Foreskin melanocyte (primary cell): ENCODE measurements at places on chromosomes 12 and 14.

DNA sequence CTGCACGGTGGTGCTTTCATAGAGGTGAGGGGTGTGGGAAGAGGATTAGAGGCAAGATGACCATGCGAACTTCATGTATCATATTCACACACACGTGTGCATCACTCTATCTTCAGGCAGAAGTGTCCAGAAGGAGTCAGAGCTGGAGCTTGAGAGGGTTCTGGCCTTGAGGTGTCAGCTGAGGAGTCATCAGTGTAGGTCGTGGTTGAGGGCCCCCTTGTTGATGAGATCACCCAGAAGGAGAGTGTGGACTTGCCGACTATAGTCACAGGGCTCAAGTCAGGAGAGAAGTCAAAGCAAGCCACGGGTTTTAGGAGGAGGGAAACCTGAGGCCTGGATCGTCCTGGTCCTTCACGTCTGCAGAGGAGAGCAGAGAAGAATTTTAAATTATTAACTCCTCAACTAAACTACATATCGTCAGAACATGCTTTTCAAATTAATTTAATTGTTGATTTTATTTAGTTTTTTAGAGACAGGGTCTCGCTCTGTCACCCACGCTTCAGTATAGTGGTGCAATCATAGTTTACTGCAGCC lies 25.4 kb downstream of the EML1 start:
- DNase-seq, result no peak

GRCh38 chr12:53380794-53381730 lies 1.1 kb downstream of the SP1 start:
- no peak for DNase-seq

GRCh38 chr12:95429172-95429510 lies 44.8 kb upstream of the METAP2 start:
- peak; percentile 38 for DNase-seq

- no peak for DNase-seq
Observed at GRCh38 chr12:64494998-64495729, 43.2 kb downstream of the TBK1 start.

- no peak for DNase-seq
Observed at GRCh38 chr12:95202691-95203486, 14.4 kb downstream of the FGD6 start.

DNA sequence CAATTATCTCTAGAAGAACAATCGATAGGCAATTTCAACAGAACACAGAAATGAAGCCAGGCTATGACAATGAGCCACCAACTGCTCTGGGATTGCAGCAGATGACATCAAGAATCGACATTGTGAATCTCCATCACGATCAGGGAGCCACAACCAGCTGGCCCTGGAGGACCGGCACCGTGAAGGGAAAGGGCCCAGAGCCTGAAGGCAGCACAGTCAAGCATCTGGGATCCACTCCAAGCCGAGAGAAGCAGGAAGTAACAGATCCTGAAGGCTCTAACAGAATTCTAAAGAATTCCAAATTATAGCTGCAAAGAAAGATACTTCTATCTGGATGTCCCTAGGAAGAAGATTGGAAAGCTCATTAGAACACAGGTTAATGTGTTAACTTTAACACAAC lies 61.0 kb downstream of the LRRC74A start:
- DNase-seq, result no peak

- no peak for DNase-seq
Observed at GRCh38 chr12:111840807-111841206, 1.2 kb upstream of the MAPKAPK5 start.

GRCh38 chr14:20820063-20820904 lies 17.6 kb upstream of the RNASE1 start:
- no peak for DNase-seq

DNA sequence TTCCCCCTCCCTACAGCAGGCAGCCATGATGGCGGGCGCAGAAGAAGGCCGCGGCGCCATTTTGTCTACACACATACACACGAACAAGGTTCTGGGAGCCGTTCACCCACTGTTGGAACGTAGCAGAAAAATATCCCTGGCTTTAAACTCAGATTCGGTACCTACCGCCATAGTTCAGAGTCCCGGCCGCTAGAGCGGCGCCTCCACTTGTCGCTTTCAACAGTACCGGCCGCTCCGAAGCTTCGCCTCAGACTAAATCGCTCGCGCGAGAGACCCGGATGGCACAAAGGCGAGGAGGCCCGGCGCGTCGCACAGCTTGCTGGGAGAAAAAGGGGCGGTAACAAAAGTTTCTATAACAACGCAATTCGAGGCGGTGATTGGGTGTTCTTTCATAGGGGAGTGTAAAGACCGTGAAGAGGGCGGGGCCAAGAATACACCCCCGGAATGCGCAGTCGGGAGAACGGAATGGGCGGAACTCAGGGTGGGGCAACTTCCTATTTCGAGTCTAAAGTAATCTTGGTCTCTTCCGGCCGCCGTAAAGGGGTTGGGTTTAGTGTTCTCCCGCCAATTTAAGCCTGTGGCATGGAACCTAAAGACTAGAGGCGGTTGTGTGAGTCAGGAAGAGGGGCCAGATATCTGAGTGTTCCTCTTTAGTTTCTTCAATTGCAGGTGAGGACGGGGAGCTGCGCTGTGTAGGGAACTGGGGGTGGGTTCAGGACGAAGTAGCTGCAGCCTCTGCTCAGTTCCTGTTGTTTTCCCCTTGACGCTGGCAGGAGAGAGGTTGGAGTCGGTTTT lies at the start of the genes KNTC1 and RSRC2:
KNTC1 (plus strand) TSS at position 567 of the 795 bp plus-strand sequence. CDS start 2,815 bp downstream, outside the sequence.
RSRC2 (minus strand) TSS at position 254 of the 795 bp plus-strand sequence; CDS start at position 171, 83 bp downstream.
- peak; percentile 99 for DNase-seq

- DNase-seq, result no peak
Observed at GRCh38 chr14:21043387-21043973, 1.3 kb downstream of the RNASE7 start.

GRCh38 chr12:6423267-6424007 lies 21.3 kb upstream of the CD27 start:
- DNase-seq, result peak; percentile 82

GRCh38 chr12:6522193-6522592 lies 12.1 kb upstream of the GAPDH start:
- no peak for DNase-seq

DNA sequence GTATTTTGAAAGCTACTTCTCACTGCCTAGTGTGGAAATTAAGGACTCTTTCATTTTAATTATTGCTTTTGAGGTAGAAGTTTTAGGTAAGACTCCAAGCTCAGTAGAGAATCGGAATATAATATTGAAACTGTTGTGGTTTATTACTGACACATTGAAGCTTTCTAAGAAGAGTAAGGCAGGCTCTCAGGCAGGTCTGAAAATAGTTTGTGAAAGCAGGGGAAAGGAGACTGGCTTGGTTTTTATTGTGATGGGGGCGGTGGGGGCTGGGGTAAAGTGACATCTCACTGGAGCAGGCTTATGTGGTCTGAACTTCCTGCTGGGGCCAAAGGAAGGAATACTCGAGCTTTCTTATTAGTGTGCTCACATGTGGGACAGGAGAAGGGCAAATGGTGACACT lies 79.5 kb downstream of the OTOGL start:
- no peak for DNase-seq

DNA sequence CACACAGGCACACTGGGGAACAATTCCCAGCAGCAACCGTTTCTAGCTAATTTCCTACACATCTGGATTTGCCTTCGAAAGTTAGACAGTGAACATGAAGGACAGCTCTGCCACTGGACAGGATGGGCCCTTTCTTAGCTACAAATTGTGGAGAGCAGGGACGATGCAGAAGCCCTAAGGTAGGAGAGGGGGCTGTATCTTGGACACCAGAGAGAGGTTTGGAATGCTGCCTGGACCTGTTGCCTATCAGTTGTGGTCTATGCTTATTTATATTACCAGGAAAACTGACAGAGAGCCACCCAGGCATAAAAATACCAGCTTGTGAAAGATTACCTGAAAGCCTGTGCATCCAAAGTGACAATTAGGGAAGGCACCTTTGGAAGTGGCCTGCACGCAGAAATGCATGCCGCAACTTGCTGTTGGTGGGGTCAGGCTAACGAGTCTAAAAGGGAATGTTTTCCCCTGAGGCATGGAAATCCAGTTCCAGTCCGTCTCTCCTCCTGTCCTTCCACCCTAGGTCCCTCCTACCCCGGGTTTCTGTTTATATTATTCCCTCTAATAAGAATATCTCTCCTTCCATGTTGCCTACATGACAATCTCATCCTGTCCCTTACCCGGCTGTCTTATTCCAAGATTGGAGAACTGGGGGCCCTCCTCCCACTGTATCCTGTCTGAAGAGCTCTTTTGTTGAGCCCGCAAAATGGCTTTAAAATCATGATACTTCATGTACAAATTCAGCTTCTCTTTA lies 60.2 kb downstream of the MDM2 start:
- no peak for DNase-seq

GRCh38 chr12:54606556-54606955 lies 18.1 kb upstream of the PPP1R1A start:
- DNase-seq, result no peak

DNA sequence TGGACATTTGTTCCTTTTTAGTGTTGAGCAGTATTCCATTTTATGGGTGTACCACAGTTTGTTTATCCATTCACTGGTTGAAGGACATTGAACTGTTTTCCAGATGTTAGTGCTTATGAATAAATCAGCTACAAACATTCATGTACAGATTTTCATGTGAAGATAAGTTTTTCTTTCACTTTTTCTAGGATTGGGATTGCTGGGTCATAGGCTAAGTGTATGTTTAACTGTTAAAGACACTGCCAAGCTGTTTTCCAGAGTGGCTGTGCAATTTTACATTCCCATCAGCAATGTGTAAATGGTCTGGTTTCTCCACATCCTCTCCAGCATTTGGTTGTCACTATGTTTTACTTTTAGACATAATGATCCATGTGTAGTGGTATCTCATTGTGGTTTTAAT lies 14.0 kb upstream of the NID2 start:
- no peak for DNase-seq

DNA sequence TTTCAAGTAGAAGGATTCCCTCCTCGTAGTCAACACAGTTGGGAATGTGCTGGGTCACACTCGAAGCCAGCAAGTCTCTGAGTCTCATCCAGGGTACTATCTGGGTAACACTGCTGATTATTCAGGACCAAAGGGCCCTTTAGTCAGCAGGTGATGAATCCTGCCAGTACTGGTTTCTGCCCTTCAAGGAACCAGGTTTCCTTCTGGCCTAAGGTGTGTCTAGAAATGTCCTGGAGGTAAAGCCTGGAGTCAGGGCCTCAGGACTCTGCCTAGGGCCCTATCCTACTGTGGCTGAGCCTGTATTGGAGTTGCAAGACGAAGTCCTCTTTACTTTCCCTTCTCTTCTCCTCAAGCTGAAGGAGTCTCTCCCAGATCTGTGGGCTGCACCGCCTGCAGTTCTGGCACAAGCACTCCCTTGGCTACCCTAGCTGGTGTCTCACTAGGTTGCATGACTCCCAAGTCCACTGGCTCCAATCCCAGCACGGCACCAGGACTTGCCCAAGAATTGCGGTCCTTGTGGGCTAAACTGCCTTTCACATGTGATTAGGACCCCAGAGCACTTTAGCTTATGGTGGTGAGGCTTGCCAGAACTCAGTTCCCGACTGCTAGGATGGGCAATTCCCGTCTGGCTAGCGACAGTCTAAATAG lies 193.7 kb upstream of the PDE3A start:
- no peak for DNase-seq

GRCh38 chr12:113065126-113066007 lies 8.8 kb downstream of the DTX1 start:
- no peak for DNase-seq

DNA sequence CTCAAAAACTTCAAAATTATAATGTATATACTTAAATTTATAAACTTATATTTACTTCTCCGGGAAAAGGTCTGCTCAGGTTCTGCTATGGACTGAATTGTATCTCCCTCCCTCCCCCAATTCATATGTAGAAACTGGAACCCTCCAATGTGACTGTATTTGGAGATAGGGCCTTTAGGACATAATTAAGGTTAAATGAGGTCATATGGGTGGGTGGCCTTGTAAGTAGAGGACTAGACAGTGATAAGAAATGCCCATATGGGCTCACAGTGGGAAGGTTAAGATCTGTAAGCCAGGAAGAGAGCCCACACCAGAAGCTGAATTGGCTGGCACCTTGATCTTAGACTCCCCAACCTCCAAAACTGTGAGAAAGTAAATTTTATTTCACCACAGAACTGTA lies 84.5 kb downstream of the TAOK3 start:
- no peak for DNase-seq

DNA sequence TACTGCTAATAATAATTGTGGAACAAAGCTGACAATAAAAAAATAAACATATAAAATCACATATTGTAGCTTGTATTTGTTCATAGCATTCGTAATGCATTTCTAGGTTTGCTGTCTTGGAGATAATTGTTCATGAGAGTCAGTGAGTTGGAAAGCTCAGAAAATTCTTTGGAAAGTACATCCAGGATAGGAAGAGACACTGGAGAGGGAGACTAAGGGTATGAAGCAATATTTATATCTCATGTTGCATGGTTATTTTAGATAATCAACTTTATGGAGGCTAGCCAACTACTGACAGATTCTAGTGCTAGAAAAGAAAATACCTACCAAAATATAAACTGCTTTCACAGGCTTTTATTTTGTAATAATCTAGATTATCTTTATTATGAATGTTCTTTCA lies 1095.2 kb downstream of the FSCB start:
- DNase-seq, result no peak

- DNase-seq, result no peak
Observed at GRCh38 chr12:20576528-20576927, 118.6 kb upstream of the SLCO1C1 start.

DNA sequence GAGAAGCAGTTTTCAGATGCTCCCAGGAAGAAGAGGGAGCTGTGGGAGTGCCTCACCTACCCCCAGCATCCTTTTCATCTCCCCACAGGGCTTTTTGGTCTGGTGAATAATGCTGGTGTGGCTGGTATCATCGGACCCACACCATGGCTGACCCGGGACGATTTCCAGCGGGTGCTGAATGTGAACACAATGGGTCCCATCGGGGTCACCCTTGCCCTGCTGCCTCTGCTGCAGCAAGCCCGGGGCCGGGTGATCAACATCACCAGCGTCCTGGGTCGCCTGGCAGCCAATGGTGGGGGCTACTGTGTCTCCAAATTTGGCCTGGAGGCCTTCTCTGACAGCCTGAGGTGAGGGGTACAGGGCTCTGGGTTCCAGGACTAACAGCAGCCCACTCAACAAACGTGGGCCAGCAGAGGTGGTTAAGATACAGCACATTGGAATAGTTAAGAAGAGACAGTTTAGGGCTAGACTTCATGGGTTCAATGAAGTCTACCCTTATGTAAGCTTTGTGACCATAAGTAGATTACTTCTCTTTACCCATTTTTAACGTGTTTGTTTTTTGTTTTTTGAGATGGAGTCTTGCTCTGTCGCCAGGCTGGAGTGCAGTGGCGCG lies 1.5 kb downstream of the RDH5 start:
- DNase-seq, result no peak

DNA sequence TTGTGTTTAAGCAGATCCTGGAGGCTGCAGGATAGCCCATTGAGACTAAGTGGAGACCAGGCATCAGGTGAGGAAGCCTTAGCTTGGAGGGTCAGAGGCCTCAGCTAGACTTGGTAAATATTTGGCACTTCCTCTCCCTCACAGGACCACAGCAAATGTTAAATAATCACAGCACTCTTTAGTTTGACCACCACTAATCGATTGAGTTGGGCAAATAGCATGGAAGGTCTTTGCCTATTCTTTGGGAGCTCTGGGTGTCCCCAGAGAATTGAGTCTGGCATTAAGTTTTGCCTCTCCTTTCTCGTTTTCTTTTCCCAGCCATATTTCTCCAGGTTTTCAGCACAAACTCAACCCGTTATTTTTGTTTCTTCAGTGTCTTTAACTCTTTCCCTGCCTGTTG lies 61.4 kb downstream of the ETV6 start:
- DNase-seq, result no peak

- no peak for DNase-seq
Observed at GRCh38 chr12:78494911-78495310, 369.7 kb upstream of the SYT1 start.
